Activated CD4-positive, alpha-beta T cell treated with anti-CD3 and anti-CD28 coated beads for 36 hours (primary cell): ENCODE measurements at places on chromosomes 4 and X. TPM values are rescaled to one million over a fixed set of nuclear protein-coding genes. Genes with fewer than 3 reads are reported as not detected.

DNA sequence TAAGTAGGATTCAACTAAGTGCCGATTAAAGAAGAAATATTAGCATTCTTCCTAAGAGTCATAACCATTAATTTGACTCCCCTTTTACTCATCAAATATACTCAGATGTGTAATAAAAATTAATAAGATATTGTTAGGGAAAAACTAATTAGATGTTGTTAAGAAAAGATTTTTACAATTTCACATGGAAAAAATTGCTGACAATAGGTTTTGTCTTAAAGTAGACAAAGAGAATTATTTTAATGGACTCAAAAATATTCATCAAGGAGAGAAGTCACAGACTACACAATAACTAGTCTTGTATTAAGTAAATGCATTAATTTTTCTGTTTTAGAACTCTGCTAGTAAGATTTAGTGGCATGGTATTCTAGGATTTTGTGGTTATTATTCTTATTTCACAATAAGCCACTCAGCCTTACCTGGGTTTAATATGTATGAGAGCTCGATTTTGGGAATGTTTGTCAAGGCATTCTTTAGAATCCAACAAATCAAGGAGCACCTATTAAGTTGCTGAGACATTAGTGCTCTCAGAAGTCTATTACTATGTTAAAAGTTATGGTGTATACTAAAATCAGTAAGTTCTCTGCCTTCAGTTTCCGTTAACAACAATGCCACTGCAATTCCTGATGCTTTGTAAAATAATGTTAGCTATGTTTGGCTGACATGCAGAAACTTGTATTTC is 110.2 kb upstream of the UGT8 start:
- DNase-seq: no peak

- no peak for DNase-seq
Observed at GRCh38 chr4:110955748-110956147, 332.9 kb upstream of the PITX2 start.

Gene AMTN
- not detected for total RNA-seq

Gene GPRASP3
- 1.0 TPM for total RNA-seq

Gene NOA1
- total RNA-seq: 31.5 TPM

GRCh38 chr4:42268824-42269223 is 116.4 kb upstream of the BEND4 start:
- DNase-seq: no peak

GRCh38 chrX:48918301-48918642 is 552 bp downstream of the PIM2 start:
- no peak for DNase-seq

DNA sequence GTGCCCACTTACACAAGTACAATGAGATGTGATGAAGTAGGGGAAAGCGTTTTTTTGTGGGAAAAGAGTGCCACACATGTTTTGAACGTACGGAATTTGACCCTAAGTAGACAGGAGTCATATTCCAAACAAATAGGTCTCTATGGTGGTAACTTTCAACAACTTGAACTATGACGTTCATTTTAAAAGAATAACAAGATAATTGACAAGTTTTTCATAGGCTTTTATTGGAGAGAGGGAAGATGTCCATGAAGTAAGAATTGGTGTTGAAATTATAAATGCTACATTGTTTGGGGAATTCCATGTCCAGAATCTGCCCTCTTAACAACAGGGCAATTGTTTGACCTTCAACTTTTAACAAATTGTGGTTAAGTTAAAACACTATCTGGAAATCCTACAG is 126.5 kb downstream of the GASK1B start:
- DNase-seq: no peak

DNA sequence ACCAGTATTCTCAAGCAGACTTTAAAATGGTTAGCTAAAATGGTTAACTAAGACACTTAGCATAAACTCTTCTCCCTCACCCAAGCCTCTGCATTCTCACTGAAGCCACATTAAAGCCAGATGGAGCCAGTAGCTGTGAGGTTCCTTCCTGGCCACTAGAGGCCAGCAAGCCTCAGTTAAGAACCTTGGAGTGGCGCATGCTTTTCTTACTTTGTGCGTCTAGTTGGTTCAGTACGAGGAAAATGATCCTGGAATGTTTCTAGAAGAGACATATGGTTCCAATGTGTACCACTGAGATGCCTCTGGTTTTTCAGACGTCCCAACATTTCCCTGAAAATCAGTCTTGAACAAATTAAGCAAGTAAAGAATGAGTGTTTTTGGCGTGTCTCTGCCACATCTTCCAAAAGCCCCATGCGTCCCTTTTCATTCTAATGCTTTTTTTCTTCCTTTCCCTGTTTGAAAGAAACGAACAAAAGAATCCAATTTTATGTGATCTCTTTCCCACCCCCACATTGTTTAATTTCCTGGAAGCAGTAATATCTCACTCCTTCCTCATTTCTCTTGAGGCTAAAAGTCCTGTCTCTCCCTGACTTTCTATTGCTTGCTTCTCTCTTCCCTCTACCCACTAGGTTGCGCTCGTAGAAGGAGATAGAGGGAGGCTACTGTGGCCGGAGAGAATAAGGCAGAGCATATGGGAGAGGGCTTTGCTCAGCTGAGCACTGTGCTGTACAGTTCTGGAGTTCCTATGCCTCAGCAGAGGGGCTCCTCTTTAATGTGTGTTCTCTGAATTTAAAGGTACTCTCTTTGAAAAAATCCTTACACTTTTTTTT is 82.9 kb upstream of the TAB3 start:
- peak; percentile 41 for DNase-seq

Gene TRIM75
- total RNA-seq: not detected

DNA sequence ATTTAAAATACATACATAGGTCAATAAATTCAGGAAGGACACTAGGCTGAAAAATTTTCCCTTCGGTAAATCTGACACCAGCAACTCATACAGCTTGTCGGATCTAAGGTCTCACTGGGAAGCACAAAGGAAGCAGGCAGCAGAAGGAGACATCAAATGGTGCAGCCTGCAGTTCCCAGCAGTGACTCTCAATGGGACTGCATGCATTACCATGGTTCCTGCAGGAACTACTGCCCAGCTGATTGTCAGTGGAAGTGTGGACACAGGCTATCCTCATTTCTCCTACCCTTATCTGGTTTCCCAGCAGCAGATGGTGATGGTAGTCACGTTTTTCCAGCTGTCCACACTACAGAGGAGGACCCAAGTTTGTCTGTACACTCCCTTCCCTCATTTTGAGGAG is 113.3 kb downstream of the PPP1R2C start:
- no peak for DNase-seq

GRCh38 chrX:19544693-19545305 is 29.5 kb upstream of the MAP3K15 start:
- peak; percentile 53 for DNase-seq

GRCh38 chr4:52555356-52555716 is 103.8 kb downstream of the USP46 start:
- no peak for DNase-seq

DNA sequence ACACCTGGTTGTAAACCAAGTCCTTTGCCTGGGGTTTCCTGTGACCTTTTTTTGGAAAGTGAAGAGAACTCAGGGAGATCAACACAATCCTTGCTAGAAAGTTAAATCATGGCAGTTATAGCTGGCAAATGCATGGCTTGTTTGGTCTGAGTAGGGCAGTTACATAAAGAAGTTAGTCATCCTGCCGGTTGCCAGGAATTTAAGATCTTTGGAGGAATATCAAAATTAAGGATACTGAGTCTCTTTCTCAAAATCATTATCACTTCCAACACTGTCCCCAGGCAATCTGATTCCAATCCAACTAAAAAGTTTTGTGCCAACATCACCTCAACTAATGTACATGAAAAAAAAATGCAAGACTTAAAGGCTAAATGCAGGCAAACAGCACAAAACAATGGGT is 40.3 kb downstream of the C4orf54 start:
- no peak for DNase-seq

- peak; percentile 65 for DNase-seq
Observed at GRCh38 chr4:121072224-121073003, at the start of gene NDNF. Gene NDNF, minus strand, starts transcription at chr4:121072535. Its CDS starts 26,698 bp downstream, at chr4:121045837.

Gene INTU
- total RNA-seq: 0.50 TPM

DNA sequence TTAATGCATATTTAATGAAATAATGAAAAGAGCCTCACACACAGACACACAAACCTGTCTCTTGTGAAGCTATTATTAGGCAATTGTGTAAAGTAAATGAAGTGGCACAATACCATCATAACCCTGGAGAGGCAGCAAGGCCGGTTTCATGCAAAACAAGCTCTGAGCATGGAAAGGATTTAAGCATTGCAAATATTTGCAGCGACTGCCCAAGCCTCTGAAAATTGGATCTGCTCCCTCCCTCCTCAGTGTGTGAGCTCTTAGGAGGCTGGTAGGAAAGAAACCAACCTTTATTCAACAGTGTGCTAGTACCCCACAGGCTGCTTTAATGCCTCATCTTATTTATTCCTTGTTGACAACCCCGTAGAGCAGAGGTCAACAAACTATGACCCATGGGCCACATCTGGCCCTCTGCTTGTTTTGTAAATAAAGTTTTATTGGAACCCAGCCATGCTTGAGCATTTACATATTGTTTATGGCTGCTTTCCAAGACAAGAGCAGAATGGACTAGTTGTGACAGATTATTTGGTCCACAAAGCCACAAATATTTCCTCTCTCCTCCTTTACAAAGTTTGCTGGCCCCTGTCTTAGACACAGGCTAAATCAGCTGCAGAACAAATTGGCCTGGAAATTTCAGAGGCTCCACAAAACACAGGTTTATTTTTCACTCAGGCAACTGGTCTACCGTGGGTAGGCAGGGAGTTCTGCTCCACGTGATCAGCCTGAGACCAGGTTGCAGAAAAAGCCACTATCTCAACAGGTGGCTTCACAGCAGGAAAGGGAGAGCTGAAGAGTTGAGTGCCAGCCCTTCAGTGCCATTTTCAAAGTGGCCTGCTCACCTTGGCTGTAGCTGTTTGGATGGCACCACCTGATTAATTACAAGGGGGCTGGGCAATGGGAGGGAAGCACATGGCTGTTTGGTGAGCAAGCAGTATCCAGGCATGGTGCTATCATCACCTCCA is 16.8 kb downstream of the RS1 start:
- DNase-seq: no peak

Gene SHOX
- not detected for total RNA-seq

- DNase-seq: peak; percentile 29
Observed at GRCh38 chrX:79081895-79082512, 62.5 kb upstream of the GPR174 start.

DNA sequence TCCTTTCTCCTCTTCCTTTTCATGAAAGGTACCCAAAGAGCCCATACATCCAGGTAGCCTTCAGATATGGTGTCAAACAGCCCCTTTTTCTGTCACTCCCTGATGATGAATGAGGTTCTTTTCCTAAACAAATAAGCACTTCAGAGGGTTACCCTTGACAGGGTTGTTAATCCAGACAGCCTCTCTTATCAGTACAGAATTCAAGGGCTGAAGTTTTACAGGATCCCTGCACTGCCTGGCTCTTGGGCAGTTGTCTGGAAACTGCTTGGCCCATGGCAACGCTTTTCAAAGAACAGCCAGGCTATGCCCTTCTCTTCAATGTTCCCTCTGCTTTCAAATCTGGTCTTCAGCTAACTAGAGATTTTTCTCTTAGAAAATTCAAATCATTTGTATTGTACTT is 352.6 kb upstream of the FAM241A start:
- no peak for DNase-seq

GRCh38 chrX:110188701-110189558 is 129.0 kb downstream of the AMMECR1 start:
- no peak for DNase-seq

DNA sequence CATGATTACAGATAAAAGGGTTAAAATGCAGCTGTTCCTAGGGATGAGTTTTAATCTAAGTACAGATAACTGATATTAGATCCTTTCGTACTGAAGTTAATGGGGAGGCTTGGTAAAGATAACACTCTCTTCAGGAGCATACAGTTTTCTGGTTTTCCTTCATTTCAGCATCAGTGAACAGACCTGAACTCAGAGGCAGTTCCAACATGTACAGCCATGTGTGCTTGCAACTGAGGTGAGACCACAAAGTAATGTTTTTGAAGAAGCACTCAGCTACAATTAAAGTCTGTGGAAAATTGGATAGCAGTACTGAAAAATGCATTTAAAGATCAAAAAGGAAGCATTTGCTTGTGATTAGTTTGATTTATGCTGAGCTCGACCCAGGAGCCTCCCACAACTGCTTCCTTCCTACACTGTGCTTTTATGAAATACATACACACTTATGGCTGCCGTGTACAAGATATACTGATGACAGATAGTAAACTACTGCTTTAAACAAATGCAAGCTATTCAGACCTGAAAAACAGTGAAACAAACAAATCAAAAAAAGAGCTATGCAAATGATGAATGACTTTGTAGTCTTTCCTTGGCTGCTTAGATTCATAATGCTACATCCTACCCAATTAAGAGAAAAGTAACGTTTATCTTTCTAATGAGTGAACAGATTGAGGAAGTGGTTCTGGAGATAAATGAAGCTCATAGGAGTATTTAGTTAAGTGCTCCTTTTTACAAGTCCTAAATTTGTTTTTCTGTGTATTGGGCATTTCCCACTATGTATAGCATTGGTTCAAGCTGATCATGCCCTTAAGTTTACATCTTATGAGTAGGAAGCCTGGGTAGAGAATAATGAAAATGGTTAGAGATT is 68.4 kb downstream of the PDLIM5 start:
- no peak for DNase-seq

DNA sequence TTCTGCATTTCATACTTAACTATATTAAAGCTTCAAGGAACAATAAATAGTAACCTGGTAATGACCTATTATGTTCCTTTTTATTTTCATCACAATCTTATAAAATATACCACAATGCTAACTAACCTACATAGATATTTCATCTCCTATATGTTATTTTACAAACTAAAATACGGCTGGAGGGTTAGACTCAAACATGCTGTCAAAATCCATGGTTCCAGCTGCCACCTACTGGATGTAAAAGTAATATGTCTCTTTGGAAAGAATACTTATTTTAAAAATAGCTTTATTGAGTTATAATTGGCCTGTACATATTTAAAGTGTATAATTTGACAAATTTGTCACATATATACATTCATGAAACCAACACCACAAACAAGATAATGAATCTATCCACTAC is 15.0 kb downstream of the RGN start:
- DNase-seq: peak; percentile 10

Gene SMIM10
- total RNA-seq: 0.30 TPM

Gene EGFL6
- 0.19 TPM for total RNA-seq

DNA sequence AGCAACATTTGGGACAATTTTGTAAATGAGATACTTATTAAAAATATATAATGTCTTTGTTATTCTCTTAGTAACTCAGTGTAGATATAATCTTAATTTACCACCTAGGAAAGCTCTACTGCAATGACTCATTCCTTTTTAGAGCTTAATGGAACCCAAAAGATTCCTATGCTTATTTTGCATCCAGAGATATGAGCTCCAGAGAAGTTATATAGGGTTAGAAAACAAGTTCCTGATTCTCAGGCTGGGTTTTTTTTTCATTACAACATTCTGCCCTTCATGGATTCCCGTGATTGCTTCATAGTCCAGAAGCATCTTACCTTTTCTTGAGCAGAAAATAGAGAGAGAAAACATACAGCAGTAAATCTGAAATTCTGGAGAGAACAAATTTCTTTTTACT is 57.9 kb upstream of the CXCL8 start:
- no peak for DNase-seq
